ENCODE measurements at places on chromosomes 12 and 14.

- DNase-seq: no peak
Measured at GRCh38 chr12:106119301-106119700, 19.5 kb downstream of the NUAK1 start.

GRCh38 chr14:35854696-35855270 is 28.6 kb downstream of the BRMS1L start:
- no peak for DNase-seq

DNA sequence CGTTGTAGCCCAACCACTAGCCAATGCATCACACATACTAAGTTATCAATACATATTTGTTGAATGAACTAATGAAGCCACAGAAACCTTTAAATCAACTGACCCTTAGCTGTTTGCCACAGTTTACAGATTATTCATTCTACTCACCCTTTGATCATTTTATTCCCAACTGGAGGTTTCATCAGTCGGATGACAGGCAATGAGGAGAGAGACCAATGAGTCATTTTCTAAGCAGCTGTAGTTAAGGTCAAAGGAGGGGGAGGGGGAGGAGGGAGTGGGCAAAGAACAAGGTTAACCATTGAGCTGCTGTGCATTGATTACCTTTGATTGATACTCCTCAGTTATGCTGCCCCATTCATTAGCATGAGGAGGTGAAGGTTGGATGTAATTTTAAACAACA is 469.5 kb downstream of the VRK1 start:
- peak; percentile 21 for DNase-seq

- DNase-seq: no peak
Measured at GRCh38 chr14:68223631-68224030, 404.1 kb downstream of the RAD51B start.

GRCh38 chr12:94561943-94562411 is 88.4 kb downstream of the TMCC3 start:
- DNase-seq: no peak

DNA sequence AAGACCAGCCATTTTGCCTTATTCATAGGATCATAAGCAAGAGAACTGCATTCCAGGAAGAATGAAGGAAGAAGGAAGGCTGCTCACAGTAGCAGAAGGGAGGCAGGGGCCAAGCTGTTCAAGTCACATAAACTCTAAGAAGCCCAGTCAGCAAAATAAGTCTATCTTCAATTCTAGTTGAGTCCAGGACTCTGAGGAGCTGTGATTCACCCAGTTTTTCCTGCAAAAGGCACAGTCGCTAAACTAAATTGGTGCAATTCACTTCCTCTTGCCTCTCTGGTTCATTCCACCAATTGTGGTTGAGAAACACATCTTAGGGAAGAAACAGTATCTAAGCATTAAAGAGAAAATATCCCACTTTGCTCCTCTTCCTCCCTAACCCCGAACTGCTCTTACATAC is 9.8 kb downstream of the ZNF641 start:
- no peak for DNase-seq

DNA sequence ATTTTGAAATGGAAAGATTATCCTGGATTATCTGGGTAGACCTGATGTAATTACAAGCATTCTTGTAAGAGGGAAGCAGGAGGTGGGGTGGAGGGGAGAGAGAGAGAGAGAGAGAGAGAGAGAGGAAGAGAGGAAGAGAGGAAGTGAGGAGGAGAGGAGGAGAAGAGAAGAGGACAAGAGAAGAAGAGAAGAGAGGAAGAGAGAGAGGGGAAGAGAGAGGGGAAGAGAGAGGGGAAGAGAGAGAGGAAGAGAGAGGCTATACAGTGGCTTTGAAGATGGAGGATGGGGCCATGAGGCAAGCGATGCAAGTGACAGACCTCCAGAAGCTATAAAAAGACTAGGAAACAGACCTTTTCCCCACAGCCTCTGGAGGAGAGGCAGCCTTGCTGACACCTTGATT is 13.7 kb upstream of the CHST11 start:
- DNase-seq: no peak

GRCh38 chr14:100039903-100040302 is 25.3 kb upstream of the EVL start:
- no peak for DNase-seq

- no peak for DNase-seq
Measured at GRCh38 chr12:14249368-14249767, 116.1 kb upstream of the ATF7IP start.

GRCh38 chr12:55548756-55549155 is 646 bp upstream of the OR6C4 start:
- no peak for DNase-seq

- peak; percentile 83 for DNase-seq
Measured at GRCh38 chr12:118189741-118190191, 53.8 kb downstream of the PEBP1 start.

- no peak for DNase-seq
Measured at GRCh38 chr14:96461950-96462798, 40.0 kb upstream of the PAPOLA start.

DNA sequence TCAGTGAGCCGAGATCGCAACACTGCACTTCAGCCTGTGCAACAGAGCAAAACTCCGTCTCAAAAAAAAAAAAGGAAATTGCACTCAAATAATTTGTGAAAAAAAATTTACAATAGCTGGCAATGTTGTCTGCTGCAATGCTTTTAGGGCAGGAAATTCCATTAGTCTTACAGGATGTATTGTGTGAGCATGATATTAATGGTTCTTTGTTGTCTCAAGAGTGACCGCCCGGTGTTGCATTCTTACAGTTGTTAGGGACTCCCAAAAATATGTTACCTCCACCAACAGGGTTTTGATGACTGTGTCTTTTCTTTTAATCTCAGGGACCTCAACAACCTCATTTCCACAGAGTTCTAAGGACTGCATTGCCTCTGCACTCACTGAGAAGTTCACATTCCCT is 44.8 kb downstream of the PZP start:
- DNase-seq: no peak

- no peak for DNase-seq
Measured at GRCh38 chr12:15731940-15732339, 57.2 kb downstream of the EPS8 start.

DNA sequence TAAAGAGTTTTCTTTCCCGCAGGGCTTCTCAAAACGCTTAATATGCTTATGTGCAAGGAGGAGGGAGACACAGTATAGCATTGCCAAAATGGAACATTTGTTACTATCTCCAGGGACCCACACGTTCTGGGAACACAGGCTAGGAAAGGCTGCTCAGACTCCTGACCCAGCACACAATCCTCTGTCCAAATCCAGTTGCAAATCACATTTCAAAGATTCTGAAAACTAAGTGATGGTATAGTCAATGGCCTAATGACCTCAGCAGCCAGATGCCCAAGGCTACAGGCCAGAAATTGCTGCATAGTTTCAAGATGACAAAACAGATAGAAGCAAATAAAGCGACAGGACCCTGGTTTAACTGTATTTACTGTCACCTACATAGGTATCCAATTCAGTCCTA is 97.0 kb upstream of the GRIP1 start:
- DNase-seq: peak; percentile 69

Measured in NCI-H1417 (cell line).